ENCODE measurements at places on chromosomes 1 and 21.

GRCh38 chr1:17466359-17466758 is 26.9 kb upstream of the RCC2 start:
- no peak for DNase-seq

- peak; percentile 75 for DNase-seq
These were observed 1.4 kb downstream of the KIAA0319L start for GRCh38 chr1:35555601-35556477.

GRCh38 chr1:185566995-185567394 is 167.2 kb upstream of the HMCN1 start:
- peak; percentile 70 for DNase-seq

DNA sequence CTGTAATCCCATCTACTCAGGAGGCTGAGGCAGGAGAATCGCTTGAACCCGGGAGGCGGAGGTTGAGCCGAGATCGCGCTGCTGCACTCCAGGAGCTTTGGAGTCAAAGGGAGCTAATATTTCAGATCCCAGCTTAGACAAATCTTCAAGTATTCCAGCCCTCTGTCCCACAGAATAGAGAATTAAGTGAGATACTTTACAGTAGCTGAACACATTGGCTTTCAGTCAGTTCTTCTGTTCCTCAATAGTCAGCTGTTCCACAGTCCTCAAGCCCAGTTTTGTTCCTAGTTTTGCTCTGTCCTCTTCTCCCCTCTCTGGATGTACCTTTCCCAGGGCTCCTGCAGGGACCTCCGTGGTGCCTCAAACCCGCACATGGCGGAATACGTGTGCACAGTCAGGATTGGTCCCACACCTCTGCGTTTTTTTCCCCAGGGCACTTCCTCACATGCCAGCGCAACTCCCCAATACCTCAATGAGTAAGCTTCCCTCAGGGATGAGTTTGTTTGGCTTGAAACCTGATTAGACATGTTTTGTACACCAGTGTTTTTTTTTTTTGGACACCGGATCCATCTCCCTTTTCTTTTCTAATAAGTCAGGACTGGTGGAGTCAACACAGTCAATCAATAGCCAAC is 1.2 kb downstream of the MFN2 start:
- DNase-seq, result no peak

DNA sequence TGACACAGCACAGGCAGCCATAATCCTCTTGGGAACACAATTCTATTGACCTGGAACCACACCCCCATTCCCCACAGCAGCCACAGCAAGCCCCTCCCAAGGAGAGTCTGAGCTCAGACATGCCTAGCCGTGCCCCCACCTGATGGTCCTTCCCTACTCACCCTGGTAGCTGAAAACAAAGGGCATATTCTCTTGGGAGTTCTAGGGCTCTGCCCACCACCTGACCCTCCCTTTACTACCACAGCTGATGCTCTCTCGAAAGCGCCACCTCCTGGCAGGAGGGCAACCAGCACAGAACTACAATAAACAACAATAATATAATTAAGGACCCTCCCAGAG is 184.8 kb upstream of the COA6 start:
- DNase-seq, result no peak

DNA sequence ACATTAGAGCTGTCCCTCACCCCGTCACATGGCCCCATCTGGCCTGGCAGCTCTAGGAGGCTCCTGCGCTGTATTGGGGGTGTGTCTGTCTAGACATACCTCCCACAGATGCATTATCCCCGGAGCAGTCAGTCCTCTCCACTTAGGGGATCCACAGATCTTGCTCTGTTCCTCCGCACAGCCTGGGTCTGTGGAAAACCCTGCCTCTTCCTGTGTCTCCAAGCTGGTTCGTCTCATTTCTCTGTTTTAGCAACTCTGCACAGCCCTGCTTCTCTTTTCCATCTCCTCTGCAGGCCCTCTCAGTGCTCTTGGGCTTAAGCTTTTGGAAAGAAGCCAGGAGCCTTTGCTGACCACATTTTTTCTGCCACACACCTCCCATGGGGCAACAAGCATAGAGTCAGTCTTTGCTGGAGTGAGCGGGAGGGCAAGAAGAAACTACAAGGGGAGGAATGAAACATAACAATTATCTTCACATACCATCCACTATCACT is 241.5 kb downstream of the FOXD2 start:
- no peak for DNase-seq

DNA sequence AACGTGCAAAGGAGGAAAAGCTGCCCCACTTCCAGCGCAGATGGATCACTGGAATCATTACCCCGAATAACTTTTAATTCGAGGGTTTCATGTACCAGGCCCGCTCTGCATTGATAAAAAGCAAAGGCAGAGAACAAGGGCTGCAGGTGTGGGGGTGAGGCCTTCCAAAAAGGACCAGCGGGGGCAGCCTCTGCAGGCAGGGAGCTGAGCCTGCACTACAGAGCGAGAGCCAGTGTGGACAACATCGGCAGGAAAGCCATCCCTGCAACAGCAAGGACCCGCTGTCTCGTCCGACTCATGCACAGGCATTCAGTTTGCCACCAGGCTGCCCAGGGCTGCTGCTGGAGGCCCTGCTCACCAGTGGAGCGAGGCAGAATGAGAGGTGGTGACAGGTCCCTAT is 27.1 kb upstream of the AJAP1 start:
- DNase-seq, result no peak

DNA sequence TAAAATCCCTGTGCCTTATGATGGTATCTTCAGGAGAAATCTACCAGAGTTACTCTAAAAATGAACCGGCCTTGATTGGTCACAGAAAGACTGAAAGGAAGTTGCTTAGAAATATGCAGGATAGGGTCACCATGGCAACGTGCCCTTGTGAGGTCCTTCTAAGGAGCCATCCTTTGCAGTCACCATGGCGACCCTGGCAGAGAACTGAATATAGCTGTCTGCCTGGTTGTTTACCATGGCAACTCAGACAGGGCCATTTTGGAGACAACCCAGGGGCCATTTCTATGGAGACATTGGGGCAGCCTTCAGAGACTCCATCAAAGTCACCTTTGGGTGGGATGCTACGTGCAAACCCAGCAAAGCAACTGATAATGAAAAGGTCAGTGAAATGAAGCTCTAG is 43.0 kb downstream of the SNX7 start:
- DNase-seq, result no peak

- no peak for DNase-seq
These were observed 14.8 kb upstream of the RNF220 start for GRCh38 chr1:44390277-44390676.

- DNase-seq, result no peak
These were observed 95.0 kb downstream of the GLIS1 start for GRCh38 chr1:53643881-53644390.

- DNase-seq, result no peak
These were observed 8.8 kb upstream of the PLXNA2 start for GRCh38 chr1:208252836-208253576.

- DNase-seq, result no peak
These were observed 128.1 kb downstream of the IER5 start for GRCh38 chr1:181216591-181216994.

DNA sequence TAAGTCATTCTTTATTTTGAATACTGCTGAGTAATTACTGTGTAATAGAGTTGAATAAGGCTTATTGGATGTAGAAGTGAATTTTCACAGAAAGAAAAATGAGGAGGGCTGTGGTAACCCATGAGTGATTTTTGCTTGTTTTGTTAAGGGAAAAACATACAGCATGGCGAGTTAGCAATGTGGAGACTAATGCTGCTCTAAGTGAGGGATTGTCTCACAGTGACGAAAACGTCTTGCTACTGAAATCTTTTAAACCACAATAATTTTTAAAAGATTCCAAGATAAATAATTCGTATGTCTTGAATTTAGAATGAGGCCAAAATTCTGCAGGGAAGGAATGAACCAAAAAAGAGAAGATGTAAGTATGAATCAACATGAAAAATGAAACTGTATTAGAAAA is 16.2 kb upstream of the PLA2G4A start:
- no peak for DNase-seq

GRCh38 chr1:15522551-15522950 is 1.5 kb downstream of the CASP9 start:
- no peak for DNase-seq

DNA sequence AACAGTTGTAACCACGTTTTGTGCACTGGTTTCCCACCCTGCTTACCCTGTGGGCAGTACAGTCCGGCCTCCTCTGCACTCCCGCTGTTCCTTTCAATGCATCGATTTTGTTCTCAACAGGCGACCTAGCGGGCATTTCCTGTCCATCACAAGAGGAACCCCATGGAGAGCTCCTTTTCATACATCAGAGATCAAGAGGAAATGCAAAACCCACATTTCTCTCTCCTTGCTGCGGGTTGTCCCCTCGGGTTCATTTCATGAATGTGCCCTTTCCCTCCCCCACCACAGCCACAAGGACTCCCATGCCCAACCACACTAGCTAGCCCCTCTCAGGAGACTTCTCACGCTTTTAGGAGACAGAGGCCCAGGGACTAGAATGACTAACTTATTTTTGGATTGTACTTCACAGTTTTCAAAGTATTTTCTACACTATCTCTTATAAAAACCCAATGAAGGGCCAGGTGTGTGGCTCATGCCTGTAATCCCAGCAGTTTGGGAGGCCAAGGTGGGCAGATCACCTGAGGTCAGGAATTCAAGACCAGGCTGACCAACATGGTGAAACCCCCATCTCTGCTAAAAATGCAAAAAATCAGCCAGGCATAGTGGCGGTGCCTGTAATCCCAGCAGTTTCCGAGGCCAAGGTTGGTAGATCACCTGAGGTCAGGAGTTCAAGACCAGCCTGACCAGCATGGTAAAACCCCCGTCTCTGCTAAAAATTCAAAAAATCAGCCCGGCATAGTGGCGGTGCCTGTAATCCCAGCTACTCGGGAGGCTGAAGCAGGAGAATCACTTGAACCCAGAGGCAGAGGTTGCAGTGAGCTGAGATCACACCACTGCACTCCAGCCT is 18.4 kb downstream of the ATP1A4 start:
- DNase-seq, result peak; percentile 63

GRCh38 chr21:18617291-18617690 is 213.7 kb upstream of the TMPRSS15 start:
- no peak for DNase-seq

- no peak for DNase-seq
These were observed 1579.9 kb downstream of the MRPL39 start for GRCh38 chr21:24027396-24027795.

- DNase-seq, result no peak
These were observed 20.5 kb upstream of the CD55 start for GRCh38 chr1:207300970-207301369.

Data from NCI-H1092 (cell line).